ENCODE measurements at places on chromosomes 12 and 14.
A peak's percentile ranks its signal among the peaks of the same experiment; 100 is the strongest.

DNA sequence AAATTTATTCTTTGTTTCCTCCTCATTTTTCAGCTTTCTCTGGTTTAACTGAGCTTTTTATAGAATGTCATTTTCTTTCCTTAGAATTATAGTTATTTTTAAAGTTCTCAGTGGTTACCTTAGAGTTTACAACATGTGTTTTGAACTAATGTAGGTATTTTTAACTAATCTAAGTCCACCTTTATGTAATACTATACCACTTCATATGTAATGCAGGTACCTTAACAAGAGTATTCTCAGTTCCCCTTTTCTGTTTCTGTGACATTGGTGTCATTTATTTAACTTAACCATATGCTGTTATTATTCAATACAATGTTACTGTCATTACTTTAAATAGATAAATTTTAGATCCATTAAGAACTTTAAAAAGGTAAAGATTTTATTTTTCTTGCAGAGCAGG, 30.3 kb upstream of the KCNC2 start:
- DNase-seq = no peak

DNA sequence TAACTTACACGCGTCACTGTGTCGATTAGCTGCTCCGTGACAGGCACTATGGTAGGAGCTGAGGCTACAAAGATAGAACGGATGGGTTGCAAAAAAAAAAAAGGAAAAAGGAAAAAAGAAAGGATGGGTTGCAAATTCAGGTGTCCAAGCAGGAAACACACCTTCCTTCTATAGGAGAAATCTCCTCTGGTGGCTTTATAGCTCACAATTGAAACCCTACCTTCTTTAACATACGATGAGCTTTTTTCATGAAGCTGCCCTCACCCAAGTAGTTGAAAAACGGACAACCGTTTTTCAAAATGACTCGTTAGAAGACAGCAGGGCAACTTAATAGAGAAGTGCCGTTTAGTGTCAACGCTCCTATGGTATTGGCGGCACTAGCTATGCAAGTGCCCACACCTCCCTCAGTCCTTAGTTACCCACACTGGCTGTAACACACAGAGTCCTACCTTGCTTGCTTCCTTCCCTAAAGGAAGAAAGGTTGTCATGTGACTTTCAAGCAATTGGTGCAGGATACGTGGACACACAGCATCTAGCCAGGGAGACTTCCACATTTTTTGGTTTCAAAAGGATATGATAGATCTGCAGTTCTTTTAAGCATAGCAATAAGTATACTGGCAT, 682 bp upstream of the TRIP11 start:
- DNase-seq = no peak

DNA sequence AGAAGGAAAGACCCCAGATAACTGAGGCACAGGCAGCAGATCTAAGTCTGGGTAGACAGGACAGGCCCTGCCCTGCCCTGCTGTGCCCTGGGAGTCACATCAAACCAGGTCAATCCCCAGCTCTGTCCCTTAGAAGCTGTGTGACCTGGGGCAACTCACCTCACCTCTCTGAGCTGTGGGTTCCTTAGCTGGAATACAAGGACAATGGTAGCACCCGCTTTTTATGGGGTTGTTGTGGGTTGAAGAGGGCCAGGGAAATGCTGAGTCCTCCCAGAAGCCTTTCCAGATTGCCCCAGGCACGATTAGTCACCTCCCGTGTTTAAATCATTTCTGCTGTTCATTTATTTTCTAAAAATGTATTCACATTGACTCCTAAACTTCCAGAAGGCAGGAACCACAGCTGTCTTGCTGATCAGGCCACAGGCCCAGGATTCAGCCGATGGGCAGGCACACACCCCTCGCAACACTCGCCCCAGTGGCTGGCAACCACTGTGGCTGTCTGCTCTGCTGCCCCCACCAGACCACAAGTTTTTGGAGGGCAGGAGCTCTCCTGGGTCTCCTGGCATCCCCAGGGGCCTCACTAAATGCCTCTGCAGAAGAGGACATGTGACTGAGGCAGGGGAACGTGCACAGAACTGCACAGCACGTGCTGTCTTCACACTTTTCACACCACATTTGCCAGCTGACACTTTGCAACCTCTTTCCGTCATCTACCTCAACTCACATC, 3.0 kb downstream of the SELPLG start:
- DNase-seq = no peak

GRCh38 chr14:59677771-59678231, 101.2 kb upstream of the CCDC175 start:
- DNase-seq = no peak

DNA sequence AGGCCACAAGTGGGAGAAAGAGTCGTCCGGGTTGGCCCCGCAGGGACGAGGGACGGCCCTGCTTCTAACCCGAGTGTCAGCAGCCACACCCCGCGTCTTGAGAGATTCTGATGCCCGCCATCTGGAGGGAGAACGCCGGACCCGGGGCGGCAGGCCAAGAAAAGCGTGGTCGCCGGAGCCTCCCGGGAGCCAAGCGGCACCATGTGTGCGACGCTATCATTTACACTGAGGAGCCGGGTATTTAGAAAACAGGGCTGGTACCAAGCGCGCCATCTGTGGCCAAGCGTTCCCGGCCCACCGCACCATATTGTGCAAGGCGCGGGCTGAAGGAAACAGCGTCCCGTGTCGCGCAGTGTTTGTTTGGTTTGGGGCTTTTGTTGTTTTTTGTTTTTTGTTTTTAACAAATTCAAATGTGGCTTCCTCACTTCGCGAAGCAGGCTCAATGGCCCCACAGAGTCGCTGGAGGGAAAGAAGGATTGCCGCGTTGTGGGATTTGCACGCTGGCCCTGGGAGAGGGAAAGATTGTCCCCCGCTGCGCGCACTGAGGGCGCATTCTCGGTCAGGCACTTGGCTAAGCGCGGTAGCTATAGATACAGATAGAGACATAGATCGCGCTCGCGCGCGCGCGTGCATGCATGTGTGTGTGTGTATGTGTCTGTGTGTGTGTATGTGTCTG, 153.8 kb downstream of the BCL11B start:
- DNase-seq = peak; percentile 52

Data from right kidney (tissue), 9 donors.